Endothelial cell of umbilical vein (primary cell): ENCODE measurements at places on chromosomes 2 and 18.

DNA sequence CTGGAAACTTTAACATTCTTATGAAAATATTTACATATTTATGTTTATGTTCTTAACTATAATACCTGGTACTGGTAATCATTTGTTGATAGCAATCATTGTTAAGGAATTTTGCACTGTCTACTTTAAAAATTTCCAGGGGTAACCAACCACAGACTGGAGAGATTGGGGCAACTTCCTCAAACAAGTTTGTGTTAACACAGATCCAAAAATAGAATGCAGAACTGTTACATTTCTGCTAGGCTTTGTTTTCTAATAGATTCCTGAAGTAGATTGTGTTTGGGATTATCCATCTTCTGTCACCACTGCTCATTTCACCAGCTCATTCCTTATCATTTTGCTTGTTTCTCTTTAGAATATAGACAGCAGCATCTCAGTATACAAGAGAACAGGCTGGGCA is 23.7 kb downstream of the RNF125 start:
- no peaks in the 10 kb centered on the region for H3K4me1 ChIP-seq
- H3K36me3 ChIP-seq: no peaks in the 10 kb centered on the region
- no peak overlapping the region for H3K27ac ChIP-seq
- H3K4me3 ChIP-seq: no peak overlapping the region

GRCh38 chr2:109320195-109320922 is 191.4 kb downstream of the SH3RF3 start:
- no peaks in the 10 kb centered on the region for H3K36me3 ChIP-seq
- peaks cover 30% of the 10 kb centered on the region for H3K4me1 ChIP-seq
- no peaks in the 10 kb centered on the region for H3K27me3 ChIP-seq
- no peak overlapping the region for H3K27ac ChIP-seq

GRCh38 chr2:169137924-169138323 is 68.6 kb downstream of the DHRS9 start:
- no peak for DNase-seq
- no peak overlapping the region for H3K4me3 ChIP-seq
- no peak overlapping the region for H3K27ac ChIP-seq
- H3K4me1 ChIP-seq: peaks cover 3% of the 10 kb centered on the region

DNA sequence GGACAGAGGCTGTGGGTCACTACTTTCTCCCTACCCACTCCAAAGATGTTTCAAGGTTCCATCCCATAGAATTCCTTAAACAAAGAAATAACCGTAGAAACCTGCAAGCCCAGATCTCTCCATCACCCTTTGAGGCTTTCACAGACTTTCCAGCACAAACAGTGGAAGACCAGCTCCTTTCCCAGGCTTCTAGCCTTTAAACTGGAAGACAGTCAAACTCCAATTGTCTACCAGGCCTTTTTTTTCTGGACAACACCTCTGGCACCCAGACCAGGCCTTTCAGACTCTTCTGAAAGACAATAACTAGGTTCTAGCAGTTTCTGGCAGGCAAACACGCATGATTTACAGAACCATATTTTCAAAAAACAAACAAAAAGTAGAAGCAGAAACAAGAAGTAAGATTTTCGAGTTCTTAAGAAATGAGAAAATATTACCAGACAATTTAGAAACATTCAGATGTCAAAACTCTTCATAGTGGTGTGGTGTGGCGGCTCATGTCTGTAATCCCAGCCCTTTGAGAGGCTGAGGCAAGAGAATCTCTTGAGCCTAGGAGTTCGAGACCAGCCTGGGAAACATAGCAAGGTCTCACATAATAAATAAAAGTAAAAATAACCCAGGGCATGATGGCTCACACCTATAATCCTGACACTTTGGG is 106.8 kb upstream of the MSH2 start:
- no peak overlapping the region for H3K4me3 ChIP-seq
- H3K4me1 ChIP-seq: no peaks in the 10 kb centered on the region
- peaks cover 6% of the 10 kb centered on the region for H3K27me3 ChIP-seq
- H3K36me3 ChIP-seq: no peaks in the 10 kb centered on the region
- no peak overlapping the region for H3K27ac ChIP-seq

- H3K4me3 ChIP-seq: no peak overlapping the region
- H3K27me3 ChIP-seq: peaks cover 5% of the 10 kb centered on the region
- no peaks in the 10 kb centered on the region for H3K36me3 ChIP-seq
Observed at GRCh38 chr2:201983174-201983573, 50.5 kb upstream of the FZD7 start.

DNA sequence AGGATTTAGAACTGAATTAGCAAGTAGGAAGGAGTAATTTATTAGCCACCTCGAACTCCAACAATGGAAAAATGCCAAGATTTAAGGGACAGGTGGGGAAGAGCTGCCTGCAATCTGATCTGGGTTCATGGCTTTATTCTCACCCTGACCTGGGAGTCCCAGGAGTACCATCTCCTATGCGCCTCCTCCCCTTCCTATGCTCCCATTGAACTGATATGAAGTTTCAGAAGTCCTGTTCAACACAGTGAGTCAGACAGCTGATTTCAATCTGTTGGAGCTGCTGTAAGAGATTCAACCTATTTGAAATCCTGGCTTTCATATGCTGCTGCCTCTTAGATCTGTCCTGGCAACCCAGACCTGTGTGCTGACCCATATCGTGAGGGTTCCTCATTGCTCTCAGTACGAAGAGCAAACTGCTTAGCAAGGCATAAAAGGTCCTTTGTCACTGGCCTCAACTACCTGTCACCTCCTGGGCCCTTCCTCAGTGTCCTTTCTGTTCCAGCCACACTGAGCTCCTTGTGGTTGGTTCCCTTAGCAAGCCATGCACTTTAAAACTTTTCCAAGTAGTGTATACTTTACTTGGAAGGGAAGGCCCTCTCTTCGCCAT is 15.9 kb upstream of the CD28 start:
- no peaks in the 10 kb centered on the region for H3K36me3 ChIP-seq
- H3K4me1 ChIP-seq: peaks cover 36% of the 10 kb centered on the region
- no peak for DNase-seq
- H3K27ac ChIP-seq: no peak overlapping the region
- H3K4me3 ChIP-seq: no peak overlapping the region

- H3K36me3 ChIP-seq: no peaks in the 10 kb centered on the region
- no peak for DNase-seq
- no peak overlapping the region for H3K4me3 ChIP-seq
- no peaks in the 10 kb centered on the region for H3K27me3 ChIP-seq
- no peaks in the 10 kb centered on the region for H3K4me1 ChIP-seq
Observed at GRCh38 chr2:118922254-118922653, 19.7 kb upstream of the MARCO start.

DNA sequence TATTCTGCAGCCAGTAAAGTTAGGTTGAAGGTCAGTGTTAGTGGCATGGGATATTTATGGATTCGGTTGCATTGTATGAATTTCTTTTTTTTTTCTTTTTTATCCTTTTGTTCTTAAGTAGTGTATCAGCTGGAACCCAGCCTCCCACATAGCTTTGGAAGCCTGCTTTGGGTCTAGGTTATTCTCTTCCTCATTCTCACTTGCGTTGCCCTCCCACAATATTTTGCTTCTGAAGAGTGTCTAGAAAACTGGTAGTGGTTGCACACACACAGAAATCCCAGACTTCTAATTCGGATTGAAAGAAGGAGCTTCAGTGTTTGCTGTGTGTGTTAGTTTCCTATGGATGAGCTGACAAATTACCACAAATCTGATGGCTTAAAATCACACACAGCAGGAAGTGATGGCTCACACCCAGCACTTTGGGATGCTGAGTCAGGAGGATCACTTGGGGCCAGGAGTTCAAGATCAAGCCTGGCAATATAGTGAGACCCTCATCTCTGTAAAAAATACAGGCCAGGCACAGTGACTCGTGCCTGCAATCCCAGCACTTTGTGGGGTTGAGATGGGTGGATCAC is 104.8 kb downstream of the ARL4C start:
- no peaks in the 10 kb centered on the region for H3K4me1 ChIP-seq
- no peak overlapping the region for H3K4me3 ChIP-seq
- DNase-seq: no peak
- H3K27ac ChIP-seq: no peak overlapping the region
- H3K36me3 ChIP-seq: no peaks in the 10 kb centered on the region

DNA sequence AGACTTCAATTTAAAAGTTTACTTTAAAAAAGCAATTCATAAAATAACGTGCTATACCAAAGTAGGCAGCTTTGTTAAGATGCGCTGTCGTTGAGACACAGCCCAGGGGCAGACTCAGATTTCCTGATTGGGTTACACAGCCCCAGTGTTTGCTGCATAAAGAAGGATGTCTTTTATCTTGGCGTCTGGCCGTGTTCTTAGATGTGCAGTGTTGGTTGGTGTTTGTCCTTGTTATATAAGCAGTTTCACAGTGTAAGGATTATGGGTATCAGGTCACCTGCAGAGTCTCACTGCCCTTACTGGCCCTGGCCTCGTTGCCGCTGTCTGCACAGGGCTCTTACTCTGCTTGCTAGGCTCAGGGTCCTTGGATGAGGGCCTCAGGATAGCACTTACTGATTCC is 108.5 kb downstream of the WDSUB1 start:
- peaks cover 21% of the 10 kb centered on the region for H3K36me3 ChIP-seq
- H3K27ac ChIP-seq: no peak overlapping the region
- DNase-seq: no peak
- no peaks in the 10 kb centered on the region for H3K27me3 ChIP-seq

DNA sequence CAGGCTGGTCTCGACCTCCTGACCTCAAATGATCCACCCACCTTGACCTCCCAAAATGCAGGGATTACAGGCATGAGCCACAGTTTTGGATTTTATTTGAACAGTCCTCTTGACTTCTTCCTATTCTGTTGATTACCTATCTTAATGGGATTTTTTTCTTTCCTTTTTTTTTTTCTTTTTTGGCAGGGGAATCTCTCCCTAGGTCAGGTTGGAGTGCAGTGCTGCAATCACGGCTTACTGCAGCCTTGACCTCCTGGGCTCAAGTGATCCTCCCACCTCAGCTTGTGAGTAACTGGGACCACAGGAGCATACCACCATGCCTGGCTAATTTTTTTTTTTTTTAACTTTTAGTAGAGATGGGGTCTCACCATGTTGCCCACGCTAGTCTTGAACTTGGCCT is 2.8 kb downstream of the MTHFD2 start:
- DNase-seq: no peak
- H3K27me3 ChIP-seq: no peaks in the 10 kb centered on the region

DNA sequence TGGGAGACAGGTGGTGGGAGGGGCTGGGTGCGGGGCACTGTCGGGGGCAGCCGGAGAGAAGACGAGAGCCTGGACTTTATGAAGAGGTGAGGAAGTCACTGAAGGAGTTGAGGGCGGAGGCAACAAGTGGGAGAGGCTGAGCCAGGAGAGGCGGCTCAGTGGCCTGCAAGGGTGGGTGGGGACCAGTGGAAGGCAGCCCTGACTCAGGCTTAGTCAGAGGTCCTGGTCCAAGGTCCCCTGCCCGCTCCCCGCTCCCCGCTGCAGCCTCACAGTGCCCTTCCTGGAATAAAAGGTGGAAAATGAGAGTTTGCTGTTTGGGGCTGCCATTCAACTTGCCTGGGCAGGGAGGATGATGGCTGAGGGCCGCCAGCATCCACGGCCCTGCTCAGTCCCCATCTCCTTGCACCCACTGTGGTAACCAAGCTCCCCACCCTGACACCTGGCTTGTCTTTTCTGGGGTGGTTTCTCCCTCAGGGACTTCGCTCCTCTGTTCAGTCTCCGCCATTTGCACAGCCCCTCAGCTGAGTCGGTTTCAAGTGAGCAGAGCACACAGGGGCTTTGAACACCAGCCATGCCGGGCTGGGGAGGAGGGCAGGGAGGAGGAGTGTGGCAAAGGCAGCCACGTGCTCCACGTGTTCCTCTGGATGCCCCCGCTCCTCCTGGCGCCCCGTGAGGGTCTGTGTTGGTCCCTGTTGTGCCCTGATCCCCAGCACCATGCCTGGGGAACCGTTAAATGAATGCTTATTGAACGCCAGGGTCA is 13.7 kb upstream of the RALB start:
- H3K4me3 ChIP-seq: no peak overlapping the region
- H3K36me3 ChIP-seq: no peaks in the 10 kb centered on the region

GRCh38 chr18:49898421-49898820 is 85.1 kb upstream of the ACAA2 start:
- no peak overlapping the region for H3K27ac ChIP-seq
- H3K4me1 ChIP-seq: no peaks in the 10 kb centered on the region
- no peaks in the 10 kb centered on the region for H3K36me3 ChIP-seq
- no peaks in the 10 kb centered on the region for H3K27me3 ChIP-seq

- H3K27me3 ChIP-seq: no peaks in the 10 kb centered on the region
- no peak overlapping the region for H3K27ac ChIP-seq
- no peaks in the 10 kb centered on the region for H3K4me1 ChIP-seq
- H3K4me3 ChIP-seq: no peak overlapping the region
Observed at GRCh38 chr2:16303761-16304160, 361.9 kb downstream of the CYRIA start.

- H3K27ac ChIP-seq: no peak overlapping the region
- H3K36me3 ChIP-seq: no peaks in the 10 kb centered on the region
- peaks cover 3% of the 10 kb centered on the region for H3K27me3 ChIP-seq
- DNase-seq: no peak
Observed at GRCh38 chr2:36172824-36173223, 182.8 kb upstream of the CRIM1 start.

DNA sequence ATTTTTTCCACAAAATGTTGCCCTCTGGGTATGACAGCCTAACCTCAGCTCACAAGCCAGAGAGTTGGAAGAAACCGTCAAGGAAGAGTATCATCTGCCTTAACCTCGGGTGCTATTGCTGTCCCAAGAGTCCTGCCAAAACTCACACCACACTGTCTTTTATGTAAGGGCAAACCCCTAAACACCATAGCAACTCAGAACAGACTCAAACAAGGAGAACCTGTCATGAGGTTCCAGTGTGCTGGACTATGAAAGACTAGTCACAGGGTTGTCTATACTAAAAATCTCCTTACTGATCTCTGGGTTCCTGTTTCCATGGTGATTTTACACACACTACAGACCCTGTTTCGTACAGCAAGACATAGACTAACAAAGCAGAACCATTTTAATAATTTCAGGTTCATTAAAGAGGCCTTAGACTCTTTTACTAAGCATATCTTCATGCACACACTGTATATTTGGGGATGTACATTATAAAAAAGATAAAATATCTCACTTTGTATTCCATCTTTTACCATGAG is 159.8 kb downstream of the PKP4 start:
- H3K27me3 ChIP-seq: no peaks in the 10 kb centered on the region
- peaks cover 6% of the 10 kb centered on the region for H3K36me3 ChIP-seq
- H3K4me1 ChIP-seq: peaks cover 7% of the 10 kb centered on the region
- H3K4me3 ChIP-seq: no peak overlapping the region
